A673 (cell line): ENCODE measurements at places on chromosomes 12 and 14.

- peak; percentile 55 for DNase-seq
Observed at GRCh38 chr12:55728186-55728938, 447 bp downstream of the CD63 start.

GRCh38 chr12:131089531-131090273 is 136.0 kb downstream of the ADGRD1 start:
- DNase-seq = no peak

- no peak for DNase-seq
Observed at GRCh38 chr12:123076604-123077297, 74.1 kb downstream of the PITPNM2 start.

- no peak for DNase-seq
Observed at GRCh38 chr12:119683413-119683812, 15.5 kb downstream of the PRKAB1 start.

DNA sequence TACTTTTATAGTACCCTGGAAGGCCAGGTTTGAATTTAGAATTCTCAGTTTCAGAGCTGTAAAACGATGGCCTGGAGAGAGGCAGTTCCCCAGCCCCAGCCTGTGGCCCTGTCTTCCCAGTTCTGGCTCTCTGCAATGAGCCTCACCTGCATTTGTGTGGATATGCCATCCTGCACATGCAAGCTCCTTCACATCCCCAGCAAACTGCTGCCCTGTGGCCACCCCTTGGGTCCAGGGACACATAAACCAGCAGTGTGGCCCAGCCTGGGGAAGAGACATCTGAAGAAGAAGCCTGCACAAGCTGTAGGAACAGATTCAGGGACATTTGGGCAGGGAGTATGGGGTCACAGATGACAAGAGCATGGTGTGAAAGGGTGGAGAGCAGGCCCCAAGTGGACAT is 174.3 kb upstream of the CRY1 start:
- DNase-seq = no peak

DNA sequence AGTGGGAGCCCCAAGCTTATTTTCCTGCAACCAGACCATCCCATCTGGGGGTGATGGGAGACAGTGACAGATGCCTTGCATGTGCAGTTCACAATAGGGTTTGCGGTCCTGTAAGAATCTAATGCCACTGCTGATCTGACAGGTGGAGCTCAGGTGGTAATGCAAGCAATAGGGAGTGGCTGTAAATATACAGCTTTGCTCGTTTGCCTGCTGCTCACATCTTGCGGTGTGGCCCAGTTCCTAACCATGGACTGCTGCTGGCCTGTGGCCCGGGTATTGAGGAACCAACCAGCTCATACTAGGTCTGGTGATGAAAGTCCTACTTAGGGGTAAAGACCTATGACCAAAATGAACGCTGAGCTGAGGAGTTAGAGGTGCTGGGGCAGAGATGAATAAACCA is 36.1 kb upstream of the CCDC88C start:
- DNase-seq = no peak

GRCh38 chr12:78315028-78315427 is 484.3 kb downstream of the NAV3 start:
- DNase-seq = no peak

DNA sequence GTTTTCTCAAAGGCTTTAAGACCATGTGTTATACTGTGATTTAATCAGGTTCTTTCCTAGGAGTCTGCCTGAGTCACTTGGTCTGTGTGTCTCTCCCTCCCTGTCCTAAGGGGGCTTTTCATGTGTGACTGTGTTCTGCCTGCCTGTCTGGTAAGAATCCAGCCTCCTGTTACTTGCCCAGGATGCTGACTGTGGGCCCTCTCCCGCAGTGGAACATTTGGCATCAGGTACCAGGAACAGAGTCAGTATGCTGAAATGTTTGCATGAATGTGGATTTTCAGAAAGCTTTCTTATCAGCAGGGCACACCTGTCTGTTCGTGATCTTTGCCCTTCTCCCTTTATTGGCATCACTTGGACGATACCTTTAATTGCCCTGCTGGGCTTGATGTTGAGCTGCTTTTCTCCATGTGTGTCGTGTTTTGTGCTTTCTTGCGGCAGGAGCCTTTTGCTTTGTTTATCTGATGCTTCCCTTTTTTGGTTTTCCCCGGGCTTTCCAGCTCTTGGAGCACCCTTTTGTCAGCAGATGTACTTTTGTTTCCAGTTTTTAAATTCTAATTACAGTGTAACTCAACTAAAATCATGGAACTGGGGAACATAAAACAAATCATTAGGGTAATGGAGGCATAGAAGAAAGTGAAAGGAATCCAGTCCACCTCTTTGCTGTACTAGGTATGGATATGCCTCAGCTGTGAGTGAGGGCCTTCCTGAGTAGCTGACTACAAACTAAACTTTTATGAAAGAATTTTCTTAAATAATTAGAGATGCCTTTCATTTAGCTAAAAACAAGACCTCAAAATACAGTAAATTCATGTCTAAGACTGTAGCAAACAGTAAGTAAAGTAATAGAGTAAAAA is 72.5 kb downstream of the TRAF3 start:
- no peak for DNase-seq

GRCh38 chr12:26100666-26101349 is 24.0 kb downstream of the BHLHE41 start:
- DNase-seq = no peak

- DNase-seq = peak; percentile 47
Observed at GRCh38 chr14:84340938-84341337, 1189.0 kb upstream of the FLRT2 start.

GRCh38 chr12:15407025-15407424 is 84.7 kb downstream of the PTPRO start:
- DNase-seq = no peak

- no peak for DNase-seq
Observed at GRCh38 chr12:65324551-65324950, 46.1 kb downstream of the MSRB3 start.

DNA sequence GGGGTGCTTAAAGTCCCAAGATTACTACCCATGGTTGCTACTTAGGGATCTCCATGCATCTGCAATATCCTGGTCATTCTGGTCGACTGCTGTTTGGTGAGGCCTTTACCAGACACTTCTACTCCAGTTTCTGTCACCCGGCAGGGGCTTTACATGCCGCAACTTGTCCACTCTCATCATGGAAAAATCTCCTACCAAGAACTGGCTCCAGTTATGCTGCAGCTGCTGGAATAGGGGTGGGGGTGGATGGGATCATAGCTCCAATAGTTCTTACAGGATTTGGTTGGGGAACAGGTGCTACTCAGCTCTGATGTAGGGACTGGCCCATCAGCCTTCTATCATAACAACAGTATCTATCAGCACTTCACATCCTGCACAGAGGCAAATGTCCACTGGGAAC is 51.6 kb downstream of the SPTB start:
- no peak for DNase-seq

- DNase-seq = peak; percentile 74
Observed at GRCh38 chr12:39846971-39847650, 227.5 kb upstream of the ABCD2 start.
